ENCODE measurements at places on chromosomes 16 and 17. TPM values are rescaled to one million over a fixed set of nuclear protein-coding genes. Genes with fewer than 3 reads are reported as not detected.

Gene SULT1A1
- 6.0 TPM for total RNA-seq

Gene ARHGAP27
- total RNA-seq = 29.8 TPM

Gene FBXW10B
- total RNA-seq = 0.22 TPM

Gene ABCC3
- 3.9 TPM for total RNA-seq

Gene SPATA32
- not detected for total RNA-seq

Gene CBX8
- total RNA-seq = 2.4 TPM

Gene SUZ12
- total RNA-seq = 64.4 TPM

Gene NRN1L
- total RNA-seq = 0.66 TPM

Gene WWOX
- total RNA-seq = 17.0 TPM

Gene MYH2
- not detected for total RNA-seq

Gene ADAP2
- 0.27 TPM for total RNA-seq

Gene LGALS9B
- total RNA-seq = not detected

Gene SLC5A10
- not detected for total RNA-seq

Gene GNAO1
- total RNA-seq = not detected

Gene CCDC92B
- total RNA-seq = not detected

Gene ENO3
- 2.4 TPM for total RNA-seq

Gene BCO1
- total RNA-seq = not detected

Gene RILP
- 12.9 TPM for total RNA-seq

Gene WFDC1
- total RNA-seq = not detected

Gene RCVRN
- not detected for total RNA-seq

Gene NME3
- 26.1 TPM for total RNA-seq

Gene SLC16A13
- 3.0 TPM for total RNA-seq

Gene USP43
- total RNA-seq = 0.22 TPM

Gene PRPF8
- 248 TPM for total RNA-seq

Gene C16orf92
- total RNA-seq = not detected

Gene CA10
- not detected for total RNA-seq

Gene CES3
- not detected for total RNA-seq

Gene LRRC37A
- 2.9 TPM for total RNA-seq

Gene KRT28
- total RNA-seq = not detected

Gene KRT33A
- not detected for total RNA-seq

Gene SCNN1B
- total RNA-seq = not detected

Gene P2RX1
- not detected for total RNA-seq

Gene SDR42E1
- total RNA-seq = 0.65 TPM

Gene SLC52A1
- 0.07 TPM for total RNA-seq

Gene DNAI2
- total RNA-seq = not detected

Gene KRT25
- total RNA-seq = not detected

Gene DPEP2
- total RNA-seq = not detected

Gene MT1B
- total RNA-seq = not detected

Gene NPIPA8
- 0.22 TPM for total RNA-seq

Gene KCNH6
- not detected for total RNA-seq

Gene ZP2
- total RNA-seq = not detected

Gene CYBC1
- total RNA-seq = 50.7 TPM

Gene CDH11
- 151 TPM for total RNA-seq

Gene SPAG7
- total RNA-seq = 33.9 TPM

Gene CFAP119
- 1.5 TPM for total RNA-seq

Gene SNAI3
- total RNA-seq = 0.13 TPM

Gene ACACA
- total RNA-seq = 74.7 TPM

Gene DHRS7C
- not detected for total RNA-seq

Gene IQCK
- 12.8 TPM for total RNA-seq

Gene CLEC18A
- total RNA-seq = 0.13 TPM

Gene ALDH3A1
- 0.93 TPM for total RNA-seq

Gene SLFN12L
- total RNA-seq = not detected

Gene OR1F1
- total RNA-seq = 0.14 TPM

Gene NSRP1
- 16.8 TPM for total RNA-seq

Gene WFIKKN1
- total RNA-seq = 0.22 TPM

Gene FAM234A
- 66.9 TPM for total RNA-seq

Gene ACBD4
- 2.7 TPM for total RNA-seq

Gene ACSM2A
- under 0.01 TPM for total RNA-seq

Gene ZFP3
- total RNA-seq = 2.4 TPM
